ENCODE measurements at places on chromosomes 1 and 21. TPM values are rescaled to one million over a fixed set of nuclear protein-coding genes. Genes with fewer than 3 reads are reported as not detected.

Gene OR2T33
- not detected for polyA plus RNA-seq

DNA sequence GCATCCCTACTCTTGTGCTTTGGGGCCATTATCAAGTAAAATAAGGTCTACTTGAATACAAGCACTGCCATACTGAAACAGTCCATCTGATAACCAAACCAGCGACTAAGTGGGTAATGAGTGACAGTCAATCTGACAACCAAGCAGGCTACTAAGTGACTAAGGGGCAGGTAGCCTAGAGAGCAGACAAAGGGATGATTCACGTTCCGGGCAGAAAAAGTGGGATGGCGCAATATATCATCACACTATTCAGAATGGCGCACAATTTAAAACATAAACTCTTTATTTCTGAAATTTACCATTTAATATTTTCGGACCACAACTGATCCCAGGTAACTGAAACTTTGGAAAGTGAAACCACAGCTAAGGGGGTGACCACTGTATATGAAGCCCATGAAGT is 17.7 kb downstream of the NGF start:
- H3K27ac ChIP-seq: no peak overlapping the region
- H3K27me3 ChIP-seq: no peaks in the 10 kb centered on the region
- no peak overlapping the region for H3K4me3 ChIP-seq
- H3K4me1 ChIP-seq: peaks cover 5% of the 10 kb centered on the region
- H3K36me3 ChIP-seq: no peaks in the 10 kb centered on the region

Gene FCGR1A
- 9.4 TPM for polyA plus RNA-seq

GRCh38 chr1:103266036-103266435 is 157.7 kb upstream of the COL11A1 start:
- H3K4me3 ChIP-seq: no peak overlapping the region
- H3K27me3 ChIP-seq: no peaks in the 10 kb centered on the region
- H3K4me1 ChIP-seq: no peaks in the 10 kb centered on the region
- no peaks in the 10 kb centered on the region for H3K36me3 ChIP-seq
- DNase-seq: no peak

Gene DPT
- 20.1 TPM for polyA plus RNA-seq

GRCh38 chr1:207331354-207332313 is 10.2 kb downstream of the CD55 start:
- H3K4me3 ChIP-seq: no peak overlapping the region
- H3K27me3 ChIP-seq: no peaks in the 10 kb centered on the region
- peaks cover 58% of the 10 kb centered on the region for H3K36me3 ChIP-seq

- no peak overlapping the region for H3K4me3 ChIP-seq
- no peak for DNase-seq
Measured at GRCh38 chr1:61670016-61670415, 54.9 kb downstream of the TM2D1 start.

GRCh38 chr1:65036570-65037051 is 70.3 kb upstream of the JAK1 start:
- H3K27ac ChIP-seq: no peak overlapping the region
- no peak overlapping the region for H3K4me3 ChIP-seq
- peaks cover 9% of the 10 kb centered on the region for H3K36me3 ChIP-seq
- DNase-seq: no peak
- H3K4me1 ChIP-seq: peaks cover 11% of the 10 kb centered on the region

Measured in stomach (tissue), 19 donors.